ENCODE measurements at places on chromosomes 6 and 20.

- DNase-seq, result no peak
Measured at GRCh38 chr20:63083831-63084562, 77.2 kb upstream of the BHLHE23 start.

DNA sequence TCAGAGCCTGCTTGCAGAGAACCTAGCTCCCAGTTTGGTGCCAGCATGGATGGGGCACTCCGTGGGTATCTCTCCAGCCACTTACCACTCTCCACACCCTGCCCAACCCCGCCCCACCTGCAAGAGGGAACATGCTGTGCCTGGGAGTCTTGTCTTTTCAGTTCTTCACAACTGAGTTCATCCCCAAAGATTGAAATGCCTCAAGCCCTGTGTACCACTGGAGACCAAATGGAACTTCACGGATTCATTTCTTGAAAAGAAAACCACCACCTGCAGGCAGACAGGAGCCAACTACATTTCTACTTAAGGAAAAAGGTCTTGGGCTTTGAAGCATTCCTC lies 50.1 kb downstream of the TRERF1 start:
- no peak for DNase-seq

GRCh38 chr6:14375930-14376329 lies 258.4 kb downstream of the CD83 start:
- no peak for DNase-seq

DNA sequence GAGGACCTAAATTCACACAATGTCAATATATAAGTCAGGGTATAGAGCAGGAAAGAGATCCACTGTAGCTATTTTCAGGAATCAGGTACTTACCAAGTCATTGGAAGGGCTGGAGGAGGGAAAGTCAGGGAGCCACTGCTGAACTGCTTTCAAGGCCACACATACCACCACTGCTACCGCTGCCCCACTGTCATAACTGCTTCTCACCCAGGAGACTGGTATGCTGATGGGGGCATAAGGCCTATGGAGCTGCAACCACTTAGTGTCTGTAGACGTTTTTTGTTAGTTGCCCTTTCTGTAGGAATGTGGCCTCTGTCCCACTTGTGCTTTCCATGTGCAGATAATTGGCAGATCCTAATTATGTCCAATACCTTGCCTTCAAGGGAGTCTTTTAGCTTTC lies 5.4 kb downstream of the SMAP1 start:
- DNase-seq, result no peak

DNA sequence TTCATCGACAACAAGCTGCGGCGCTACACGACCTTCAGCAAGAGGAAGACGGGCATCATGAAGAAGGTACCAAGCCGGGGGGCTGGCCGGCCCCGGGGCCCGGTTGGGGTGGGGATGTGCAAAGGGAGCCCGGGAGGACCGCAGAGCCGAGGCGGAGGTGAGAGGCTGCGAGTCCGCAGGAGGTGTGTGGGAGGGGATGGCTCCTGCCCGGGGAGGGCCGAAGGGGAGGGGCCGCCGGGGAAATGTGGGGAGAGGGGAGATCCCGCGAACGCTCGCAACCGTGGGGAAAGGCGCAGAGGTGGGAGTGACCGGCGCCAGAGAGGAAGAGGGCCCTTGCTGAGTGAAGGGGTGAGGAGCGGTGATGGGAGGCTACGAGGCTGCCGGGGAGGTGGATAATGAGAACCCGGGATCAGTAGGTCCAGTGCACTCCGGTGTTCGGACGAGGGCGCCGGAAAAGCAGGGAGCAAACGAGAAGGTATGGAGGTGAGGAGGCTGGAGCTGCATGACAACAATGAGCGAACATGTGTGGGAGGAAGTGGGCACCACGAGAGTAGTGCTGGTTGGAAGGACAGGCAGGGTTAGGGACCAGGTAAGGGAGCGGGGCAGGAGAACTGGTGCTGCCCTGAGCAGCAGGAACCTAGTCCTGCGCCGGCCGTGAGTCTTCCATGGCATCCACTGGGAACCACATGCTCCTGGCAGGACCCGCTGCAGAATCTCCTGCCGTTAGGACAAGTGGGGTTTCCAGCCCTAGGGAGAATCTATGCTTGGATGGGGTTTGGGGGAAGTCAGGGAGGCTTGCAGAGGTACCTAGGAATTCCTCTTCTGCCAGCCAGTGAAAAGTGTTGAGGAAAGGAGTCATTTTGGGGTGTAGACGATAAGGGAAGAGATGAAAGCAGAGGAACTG lies 1.3 kb downstream of the SRF start:
- peak; percentile 44 for DNase-seq

GRCh38 chr6:80641591-80641990 lies 535.1 kb downstream of the BCKDHB start:
- no peak for DNase-seq

DNA sequence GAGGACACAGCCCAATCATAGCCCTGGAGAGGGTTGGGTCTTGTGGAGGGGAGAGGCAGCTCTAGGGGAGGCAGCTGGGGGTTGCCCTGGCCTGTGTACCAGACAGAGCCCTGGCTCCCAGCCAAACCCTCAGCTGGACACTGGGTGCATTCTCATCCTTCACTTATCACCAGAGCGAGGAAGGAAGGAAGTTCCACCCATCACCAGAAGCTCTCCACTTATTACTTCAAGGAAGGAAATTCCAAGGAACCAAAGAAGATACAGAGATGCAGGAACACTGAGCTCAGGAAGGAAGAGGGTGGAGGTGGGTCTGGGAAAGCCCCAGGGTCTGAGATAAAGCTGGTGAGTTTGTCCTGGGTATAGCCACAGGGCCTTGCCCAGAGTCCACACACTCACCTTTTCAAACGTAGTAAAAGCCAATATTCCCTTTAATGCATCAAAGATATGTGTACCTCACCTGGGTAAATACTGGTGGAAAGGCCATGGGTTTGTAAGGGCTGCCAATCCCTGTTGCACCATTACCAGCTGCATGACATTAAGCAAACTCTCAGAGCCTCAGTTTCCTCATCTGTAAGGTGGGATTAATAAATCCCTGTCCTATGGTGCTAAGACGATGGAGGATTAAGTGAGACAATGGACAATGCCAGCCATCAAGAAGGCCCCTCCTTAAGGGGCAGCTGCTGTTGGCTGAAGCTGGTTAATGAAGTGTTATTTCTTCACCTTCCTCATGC lies 109.7 kb upstream of the NAA20 start:
- no peak for DNase-seq

- no peak for DNase-seq
Measured at GRCh38 chr6:156131221-156131903, 645.8 kb upstream of the ARID1B start.

DNA sequence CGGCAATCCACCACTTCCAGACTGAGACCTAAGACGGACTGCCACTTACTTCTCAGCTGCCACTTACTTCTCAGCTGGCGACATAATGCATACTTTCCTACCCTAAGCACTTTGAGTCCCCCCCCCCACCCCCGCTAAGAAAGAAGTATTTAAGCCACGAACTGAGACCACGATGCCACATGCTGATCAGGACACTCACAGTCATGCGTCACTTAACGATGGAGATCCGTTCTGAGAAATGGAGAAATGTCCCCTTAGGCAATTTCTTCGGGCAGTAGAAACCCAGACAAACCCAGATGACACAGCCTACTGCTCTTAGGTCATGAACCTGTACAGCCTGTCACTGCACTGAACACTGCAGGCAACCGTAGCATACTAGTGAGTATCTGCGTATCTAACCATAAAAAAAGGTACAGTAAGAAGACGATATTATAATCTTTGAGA lies 690 bp downstream of the IFNGR1 start:
- DNase-seq, result no peak

GRCh38 chr6:80321011-80321410 lies 214.5 kb downstream of the BCKDHB start:
- no peak for DNase-seq

GRCh38 chr20:25297141-25297905 lies 49.4 kb downstream of the PYGB start:
- no peak for DNase-seq

DNA sequence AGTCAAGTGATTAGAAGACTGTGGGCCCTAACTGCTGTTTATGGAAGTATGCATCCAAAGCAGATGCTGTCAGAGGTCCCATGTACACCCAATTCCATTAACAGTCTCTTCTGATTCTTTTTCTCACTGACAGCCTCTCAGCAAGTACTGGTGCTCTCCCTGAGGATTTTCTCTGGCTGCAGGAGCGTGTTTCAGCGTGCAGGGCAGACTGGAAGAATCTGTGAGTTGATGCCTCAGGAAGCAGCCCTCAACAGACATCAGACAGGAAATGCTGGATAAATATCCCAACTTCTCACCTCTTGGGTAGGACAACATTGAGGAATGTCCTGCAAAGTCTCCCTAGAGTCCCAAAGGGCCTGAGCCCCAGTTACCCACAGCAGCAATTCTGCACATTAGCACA lies 40.8 kb downstream of the ANKEF1 start:
- no peak for DNase-seq

DNA sequence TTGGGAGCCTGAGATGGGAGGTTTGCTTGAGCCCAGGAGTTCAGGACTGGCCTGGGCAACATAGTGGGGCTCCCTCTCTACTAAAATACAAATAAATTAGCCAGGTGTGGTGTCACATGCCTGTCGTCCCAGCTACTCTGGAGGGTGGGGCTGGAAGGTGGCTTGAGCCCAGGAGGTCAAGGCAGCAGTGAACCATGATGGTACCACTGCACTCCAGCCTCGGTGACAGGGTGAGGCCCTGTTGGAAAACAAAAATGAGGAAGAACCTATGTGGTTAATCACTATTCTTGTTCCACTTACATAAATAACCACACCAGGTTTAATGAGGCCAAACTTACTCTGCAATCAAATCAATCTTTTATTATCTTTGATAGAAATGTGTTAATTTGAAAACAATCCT lies 5.4 kb downstream of the PPDPF start:
- no peak for DNase-seq

DNA sequence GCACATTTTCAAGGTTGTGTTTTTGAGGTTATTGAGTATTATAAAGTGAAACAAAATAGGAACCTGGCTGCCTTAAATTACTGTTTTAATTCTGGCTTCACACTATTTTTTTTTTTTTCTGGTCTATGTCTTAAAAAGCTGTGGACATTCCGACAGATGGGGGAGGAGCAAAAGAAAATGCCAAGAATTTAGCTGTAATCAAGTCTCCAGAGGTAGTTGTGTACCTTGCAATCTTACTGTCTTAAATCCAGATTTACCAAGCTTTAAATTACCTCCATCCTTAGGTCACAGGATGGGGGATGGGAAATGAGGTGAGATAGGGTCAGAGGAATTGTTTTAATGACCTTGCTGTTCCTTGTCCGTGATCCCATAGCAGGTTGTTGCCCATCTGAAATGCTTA lies 182.8 kb downstream of the UTRN start:
- DNase-seq, result no peak

- DNase-seq, result no peak
Measured at GRCh38 chr6:7230956-7231713, 81.9 kb downstream of the SSR1 start.

GRCh38 chr6:13471184-13471583 lies 16.2 kb downstream of the GFOD1 start:
- DNase-seq, result no peak

GRCh38 chr6:31114541-31114878 lies at the start of gene PSORS1C1:
Gene PSORS1C1, plus strand, starts transcription at chr6:31114800. Its CDS starts 14,833 bp downstream, at chr6:31129633.
- DNase-seq, result no peak

- DNase-seq, result no peak
Measured at GRCh38 chr20:34713194-34713943, 9.2 kb downstream of the TP53INP2 start.

GRCh38 chr20:43558412-43559146 lies at the start of gene SGK2:
Gene SGK2, plus strand, starts transcription at chr20:43559027. Its CDS starts 7,469 bp downstream, at chr20:43566496.
- DNase-seq, result no peak

DNA sequence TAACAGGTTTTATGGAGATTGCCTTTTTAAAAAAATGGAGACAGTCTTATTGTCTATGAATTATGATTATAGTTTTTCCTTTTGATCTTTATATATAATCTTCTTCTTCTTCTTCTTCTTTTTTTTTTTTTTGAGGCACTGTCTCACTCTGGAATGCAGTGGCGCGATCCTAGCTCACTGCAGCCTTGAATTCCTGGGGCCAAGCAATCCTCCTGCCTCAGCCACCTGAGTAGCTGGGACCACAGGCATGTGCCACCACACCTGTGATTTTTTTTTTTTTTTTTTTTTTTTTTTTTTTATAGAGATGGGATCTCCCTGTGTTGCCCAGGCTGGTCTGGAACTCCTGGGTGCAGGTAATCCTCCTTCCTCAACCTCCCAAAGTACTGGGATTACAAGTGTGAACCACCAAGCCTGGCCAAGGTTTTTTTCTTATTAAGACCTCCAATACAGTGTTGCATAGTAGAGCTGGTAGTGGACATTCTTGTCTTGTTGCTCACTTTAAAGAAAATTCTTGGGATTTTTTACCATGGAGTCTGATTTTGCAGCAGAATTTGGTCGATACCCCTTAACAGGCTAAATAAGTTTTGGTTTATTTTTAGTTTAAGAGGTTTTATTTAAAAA lies 46.5 kb downstream of the STK4 start:
- DNase-seq, result no peak

- DNase-seq, result peak; percentile 26
Measured at GRCh38 chr6:30743099-30744053, 889 bp upstream of the FLOT1 start.

DNA sequence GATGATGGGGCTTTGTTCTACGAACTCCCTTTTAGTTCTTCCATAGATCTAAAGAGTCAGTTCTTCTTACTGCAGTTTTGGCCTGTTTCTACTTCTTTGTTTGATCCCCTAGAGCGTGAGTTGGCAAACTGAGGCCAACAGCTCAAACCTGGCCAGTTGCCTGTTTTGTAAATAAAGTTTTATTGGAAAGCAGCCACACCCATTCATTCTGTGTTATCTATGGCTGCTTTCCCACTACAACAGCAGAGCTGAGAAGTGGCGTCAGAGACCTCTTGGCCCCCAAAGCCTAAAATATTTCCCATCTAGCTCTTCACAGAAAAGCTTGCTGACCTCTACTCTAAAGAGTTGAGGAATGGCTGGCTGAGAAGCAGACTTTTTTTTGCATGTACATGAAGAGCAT lies 52.2 kb downstream of the EYA2 start:
- no peak for DNase-seq

- no peak for DNase-seq
Measured at GRCh38 chr6:53529324-53530036, 15.4 kb downstream of the GCLC start.

DNA sequence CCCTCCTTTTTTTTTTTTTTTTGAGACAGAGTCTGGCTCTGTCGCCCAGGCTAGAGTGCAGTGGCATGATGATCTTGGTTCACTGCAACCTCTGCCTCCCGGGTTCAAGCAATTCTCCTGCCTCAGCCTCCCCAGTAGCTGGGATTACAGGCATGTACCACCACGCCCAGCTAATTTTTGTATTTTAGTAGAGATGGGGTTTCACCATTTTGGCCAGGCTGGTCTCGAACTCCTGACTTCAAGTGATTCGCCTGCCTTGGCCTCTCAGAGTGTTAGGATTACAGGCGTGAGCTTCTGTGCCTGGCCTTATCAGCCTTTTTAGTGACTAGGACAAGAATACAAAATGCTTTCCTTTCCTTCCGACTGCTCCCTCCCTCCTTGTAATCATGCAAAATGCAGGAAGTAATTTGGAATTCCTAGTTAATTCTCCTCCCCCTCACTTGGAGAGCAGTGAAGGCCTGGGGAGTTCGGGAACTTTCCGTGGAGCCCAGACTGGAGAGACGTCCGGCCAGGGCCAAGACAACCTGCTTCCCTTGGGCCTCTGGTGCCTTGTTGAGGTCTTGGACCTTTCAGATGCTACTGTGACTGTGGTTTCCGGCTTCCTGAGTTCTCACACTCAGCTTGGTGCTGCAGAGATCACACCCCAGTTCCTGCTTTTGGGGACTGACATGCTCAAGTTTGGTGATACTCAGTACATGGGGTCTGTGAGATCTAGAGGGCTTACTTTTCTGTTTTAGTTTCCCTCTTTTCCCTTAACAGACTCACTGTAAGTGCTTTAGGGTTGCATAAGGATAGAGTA lies 3.9 kb upstream of the PHF20 start:
- peak; percentile 87 for DNase-seq

- no peak for DNase-seq
Measured at GRCh38 chr6:154500769-154501577, 9.5 kb downstream of the CNKSR3 start.
